ENCODE measurements at places on chromosomes 3 and 15.

- DNase-seq, result no peak
Observed at GRCh38 chr3:15933439-15934139, 135.8 kb upstream of the ANKRD28 start.

GRCh38 chr15:99536422-99537040 is 29.3 kb upstream of the MEF2A start:
- no peak for DNase-seq

- no peak for DNase-seq
Observed at GRCh38 chr3:155663467-155664212, 81.2 kb downstream of the PLCH1 start.

- no peak for DNase-seq
Observed at GRCh38 chr15:58463815-58464650, 32.2 kb downstream of the LIPC start.

DNA sequence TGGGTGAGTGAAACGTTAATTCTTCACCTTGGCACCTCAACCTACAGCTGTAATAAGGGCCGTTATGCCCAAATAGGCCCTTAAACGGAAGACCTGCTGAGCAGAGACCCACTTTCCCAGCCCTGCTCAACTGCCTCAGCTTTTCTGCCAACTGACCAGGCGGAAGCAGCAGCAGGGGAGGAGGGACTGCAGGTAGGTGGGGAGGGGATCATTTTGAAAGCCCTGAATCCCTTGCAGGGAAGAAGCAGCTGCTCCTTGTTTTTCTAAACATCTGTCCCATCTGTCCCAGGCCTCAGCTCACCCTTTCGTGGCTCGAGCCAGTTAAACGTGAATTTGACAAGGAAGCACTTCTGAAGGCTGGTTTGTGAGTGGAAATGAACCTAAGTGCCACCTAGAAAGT is 978 bp upstream of the CMC1 start:
- DNase-seq, result no peak

- no peak for DNase-seq
Observed at GRCh38 chr3:116425126-116425525, 20.2 kb downstream of the LSAMP start.

GRCh38 chr3:123386477-123387040 is 62.3 kb downstream of the ADCY5 start:
- no peak for DNase-seq

DNA sequence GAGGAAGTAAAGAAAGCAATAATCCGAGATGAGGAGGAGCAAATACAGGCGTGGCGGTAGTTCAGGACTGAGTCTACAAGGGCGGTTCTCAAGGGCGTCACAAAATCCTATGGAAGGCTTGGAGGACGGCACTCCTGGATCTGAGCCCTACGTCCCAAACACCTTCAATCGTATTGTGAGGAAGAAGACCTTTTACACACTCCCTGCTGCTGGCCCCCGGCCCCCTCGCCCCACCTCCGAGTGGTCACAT is 747 bp downstream of the PLD1 start:
- no peak for DNase-seq

DNA sequence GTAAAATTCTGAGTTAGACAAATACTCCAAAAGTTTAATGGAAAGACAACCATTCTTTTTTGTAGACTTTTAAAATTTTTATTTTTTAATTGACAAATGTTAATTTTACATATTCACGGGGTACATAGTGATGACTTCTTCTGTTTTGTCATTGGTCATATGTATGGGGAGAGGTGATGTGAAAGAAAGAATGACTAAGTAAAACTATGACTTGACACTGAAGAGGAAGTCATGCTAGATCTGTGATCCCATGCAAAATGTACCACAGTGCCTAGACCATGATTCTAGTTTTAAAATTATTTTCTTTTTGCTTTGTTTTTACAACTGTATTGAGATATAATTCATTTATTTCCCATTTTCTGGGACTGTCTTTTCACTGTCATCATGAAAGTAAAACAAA is 281.6 kb downstream of the MBNL1 start:
- DNase-seq, result no peak

GRCh38 chr3:58833491-58833890 is 166.9 kb upstream of the FAM3D start:
- no peak for DNase-seq

DNA sequence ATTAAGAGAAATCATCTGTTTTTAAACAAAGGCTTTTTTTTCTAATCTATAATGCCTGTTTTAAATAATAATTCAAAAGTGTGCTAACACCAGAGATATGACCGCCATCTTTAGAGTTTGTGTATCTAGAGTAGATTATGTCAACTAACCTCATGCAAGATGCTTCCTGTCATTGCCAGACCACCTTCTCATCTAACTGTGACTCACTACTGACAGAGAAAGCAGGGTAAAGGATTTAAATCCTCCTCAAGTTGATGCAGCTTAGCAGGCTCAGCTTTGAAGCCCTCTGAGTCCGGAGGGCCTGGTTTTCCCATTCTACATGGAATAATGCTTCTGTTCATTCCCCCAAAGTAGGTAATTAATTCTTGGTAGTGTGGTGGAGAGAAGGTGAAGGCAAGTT is 108.5 kb downstream of the ECT2 start:
- no peak for DNase-seq

DNA sequence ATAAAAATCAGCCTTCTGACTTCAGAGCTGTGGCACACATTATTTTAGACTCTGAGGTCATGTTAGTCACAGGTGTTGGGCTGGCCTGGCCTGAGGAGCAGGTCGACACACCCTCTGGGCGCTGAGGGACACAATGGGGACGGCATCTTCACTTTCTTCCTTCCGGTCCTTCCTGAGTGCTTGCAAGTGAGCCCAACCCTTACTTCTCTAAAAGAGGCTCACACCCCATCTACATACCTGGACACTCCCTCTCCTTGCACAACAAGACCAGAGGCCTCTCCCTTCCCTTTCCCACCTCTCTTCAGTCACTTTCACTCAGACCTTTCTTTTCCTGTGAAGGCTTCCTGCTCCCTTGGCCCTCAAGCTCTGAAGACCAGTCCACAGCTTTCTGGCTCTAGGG is 85.4 kb downstream of the XXYLT1 start:
- no peak for DNase-seq

GRCh38 chr3:3862534-3862933 is 63.3 kb downstream of the LRRN1 start:
- no peak for DNase-seq

- DNase-seq, result no peak
Observed at GRCh38 chr3:49265661-49266386, 11.2 kb downstream of the C3orf62 start.

DNA sequence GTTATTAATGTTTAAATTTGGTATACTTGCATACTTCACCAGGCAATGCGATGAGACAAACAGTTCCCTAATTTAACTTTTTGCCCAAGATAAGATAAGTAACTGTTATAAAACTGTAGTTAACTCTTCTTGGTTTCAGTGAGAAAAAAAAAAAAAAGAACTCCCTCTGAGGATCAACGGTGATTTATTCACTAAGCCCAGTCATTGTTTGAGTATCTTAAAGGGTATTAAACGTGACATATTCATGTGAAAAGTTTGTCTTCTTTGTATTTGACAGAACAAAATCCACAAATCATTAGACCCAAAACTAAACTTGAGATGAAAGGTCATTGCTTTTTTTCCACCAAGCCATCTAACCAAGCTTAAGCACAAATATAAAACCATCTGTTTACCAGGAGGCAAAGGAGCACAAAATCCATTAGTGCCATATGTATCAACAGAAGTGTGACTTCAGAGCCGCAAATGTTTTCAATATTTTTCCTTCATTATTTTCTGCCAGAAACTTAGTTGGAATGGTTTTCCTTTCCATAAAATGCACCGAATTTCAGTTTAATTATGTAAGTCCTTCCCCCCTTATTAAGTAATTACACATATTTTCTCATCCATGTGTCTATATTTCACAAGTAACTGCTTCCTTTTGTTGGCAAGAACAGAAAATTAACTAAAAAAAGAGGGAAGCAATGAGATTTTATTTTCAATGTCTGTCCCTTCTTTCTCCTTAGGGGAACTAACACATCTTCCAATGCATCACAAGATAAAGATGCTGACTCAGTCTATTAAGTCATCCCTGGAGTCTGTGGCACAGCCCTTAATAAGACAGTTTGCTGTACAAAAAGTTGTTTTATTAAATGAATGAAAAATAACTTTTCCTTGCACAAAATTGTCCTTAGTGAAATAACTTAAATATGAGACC is 92.2 kb upstream of the RAP2B start:
- no peak for DNase-seq

GRCh38 chr3:16102905-16103364 is 71.5 kb upstream of the GALNT15 start:
- no peak for DNase-seq
